Amygdala (tissue), 56 donors: ENCODE measurements at places on chromosomes 3 and 15.

GRCh38 chr3:105466495-105467404, 100.0 kb downstream of the ALCAM start:
- no peak for DNase-seq

DNA sequence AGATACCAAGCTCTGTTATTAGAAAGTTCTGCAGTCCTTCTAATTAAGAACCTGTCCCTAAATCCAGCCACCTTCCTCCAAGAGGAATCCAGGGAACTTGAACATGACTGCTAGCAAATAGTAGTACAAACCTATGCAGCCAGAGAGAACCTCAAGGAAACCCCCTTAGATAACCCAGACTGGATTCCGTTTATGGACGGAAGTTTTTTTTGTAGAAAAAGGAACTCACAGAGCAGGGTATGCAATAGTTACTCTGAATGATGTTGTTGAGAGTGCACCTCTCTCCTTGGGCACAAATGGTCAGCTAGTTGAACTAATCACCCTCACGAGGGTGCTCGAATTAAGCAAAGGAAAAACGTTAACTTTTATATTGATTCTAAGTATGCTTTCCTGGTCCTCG, 40.8 kb downstream of the TM4SF18 start:
- no peak for DNase-seq

- DNase-seq, result no peak
Measured at GRCh38 chr3:190319660-190320059, 2.6 kb downstream of the CLDN1 start.

- DNase-seq, result no peak
Measured at GRCh38 chr3:190120269-190121060, at the start of gene P3H2. TSS of gene P3H2 (minus strand) at chr3:190120897. CDS start at chr3:190120731, 166 bp downstream.

DNA sequence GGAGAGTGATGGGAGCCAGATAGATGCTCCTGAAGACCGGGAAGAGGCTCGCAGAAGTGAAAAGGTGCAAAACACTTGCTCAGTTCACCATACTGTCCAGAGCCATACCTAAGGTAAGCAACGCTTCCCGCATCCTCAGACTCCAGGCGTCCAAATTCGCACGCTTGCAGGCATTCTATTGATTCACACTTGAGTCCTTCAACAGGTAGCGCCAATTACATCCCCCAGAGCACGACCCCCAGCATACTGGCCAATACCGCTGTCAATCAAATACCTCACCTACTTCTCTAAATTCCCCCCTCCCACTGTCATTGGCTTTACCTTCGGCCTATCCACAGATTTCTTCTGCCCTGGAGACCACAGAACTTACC, 361 bp upstream of the STXBP5L start:
- DNase-seq, result no peak

- DNase-seq, result no peak
Measured at GRCh38 chr15:26179906-26180305, 316.8 kb upstream of the ATP10A start.

GRCh38 chr3:43198791-43199644, 87.3 kb upstream of the SNRK start:
- no peak for DNase-seq

DNA sequence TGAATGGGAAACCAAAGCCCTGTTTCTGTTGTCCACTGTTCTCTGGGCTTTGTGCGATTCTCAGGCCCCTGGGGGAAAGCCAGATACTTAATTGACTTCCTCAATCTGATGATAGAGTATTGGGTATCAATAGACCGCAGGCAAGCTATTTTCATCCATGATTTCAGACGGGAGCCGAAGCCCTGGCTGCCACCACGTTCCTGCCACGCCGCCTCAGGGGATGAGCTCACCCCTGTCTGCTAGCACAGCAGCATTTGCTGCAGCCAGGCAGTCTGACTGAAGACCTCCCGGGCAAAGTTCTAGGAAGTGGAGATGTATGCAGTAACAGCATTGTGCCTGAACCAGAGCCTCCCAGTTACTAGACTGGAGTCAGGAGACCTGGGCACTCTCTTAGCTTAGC, 69.8 kb downstream of the ISG20 start:
- no peak for DNase-seq

DNA sequence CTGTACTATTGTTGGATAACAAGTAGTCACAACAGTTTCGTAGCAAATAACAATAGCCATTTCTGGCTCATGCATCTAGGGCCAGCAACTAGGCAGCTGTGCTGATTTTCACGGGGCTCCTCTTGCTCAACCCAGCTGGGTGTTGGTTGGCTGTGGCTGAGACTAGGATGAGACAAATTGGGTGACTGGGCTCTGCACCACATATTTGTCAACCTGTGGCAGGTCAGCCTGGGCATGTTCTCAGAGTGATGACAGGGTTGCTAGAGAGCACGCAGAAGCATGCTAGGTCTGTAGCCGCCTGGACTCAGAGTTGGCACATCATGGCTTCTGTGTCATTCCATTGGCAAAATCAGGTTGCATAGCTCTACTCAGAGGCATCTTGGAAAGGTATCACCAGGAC, 175.9 kb downstream of the OTOL1 start:
- no peak for DNase-seq

- no peak for DNase-seq
Measured at GRCh38 chr15:87268675-87269074, 987.9 kb downstream of the NTRK3 start.

GRCh38 chr15:49415638-49416037, 7.4 kb upstream of the FGF7 start:
- DNase-seq, result no peak

DNA sequence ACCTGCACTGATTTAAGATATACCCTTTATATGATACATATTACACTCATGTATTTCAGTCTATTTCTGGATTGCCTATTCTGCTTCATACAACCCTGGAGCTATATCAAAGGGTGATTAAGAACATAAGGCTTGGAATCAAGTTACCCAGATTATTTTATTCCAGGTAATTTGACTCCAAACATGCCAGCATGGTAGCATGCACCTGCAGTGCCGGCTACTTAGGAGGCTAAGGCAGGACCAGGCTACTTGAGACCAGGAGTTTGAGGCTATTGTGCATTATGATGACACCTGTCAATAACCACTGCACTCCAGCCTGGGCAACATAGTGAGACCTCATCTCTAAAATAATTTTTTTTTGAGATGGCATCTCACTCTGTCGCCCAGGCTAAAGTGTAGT, 50.4 kb upstream of the NEO1 start:
- DNase-seq, result no peak

- DNase-seq, result no peak
Measured at GRCh38 chr3:195822131-195822696, 10.5 kb upstream of the MUC4 start.

DNA sequence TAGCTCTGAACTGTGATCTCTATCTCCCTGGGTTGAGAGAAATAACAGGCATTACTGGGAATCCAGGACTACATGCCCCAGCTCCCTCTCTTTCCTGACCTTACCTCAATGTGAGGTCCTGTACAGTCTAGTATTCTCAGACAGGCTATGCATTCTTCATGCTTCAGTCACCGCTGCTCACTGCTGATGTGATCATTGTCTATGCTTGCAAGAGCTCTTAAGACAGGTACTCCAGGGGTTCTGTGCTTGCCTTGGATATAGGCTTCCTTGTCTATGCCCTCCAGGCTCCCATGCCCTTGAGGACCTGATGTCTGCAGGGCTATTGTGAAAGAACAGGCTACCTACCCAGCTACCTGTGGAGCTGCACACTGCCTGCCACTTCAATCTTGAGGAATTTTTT, 183.6 kb downstream of the MBNL1 start:
- no peak for DNase-seq

- DNase-seq, result no peak
Measured at GRCh38 chr3:107068980-107069379, 308.3 kb upstream of the CCDC54 start.

DNA sequence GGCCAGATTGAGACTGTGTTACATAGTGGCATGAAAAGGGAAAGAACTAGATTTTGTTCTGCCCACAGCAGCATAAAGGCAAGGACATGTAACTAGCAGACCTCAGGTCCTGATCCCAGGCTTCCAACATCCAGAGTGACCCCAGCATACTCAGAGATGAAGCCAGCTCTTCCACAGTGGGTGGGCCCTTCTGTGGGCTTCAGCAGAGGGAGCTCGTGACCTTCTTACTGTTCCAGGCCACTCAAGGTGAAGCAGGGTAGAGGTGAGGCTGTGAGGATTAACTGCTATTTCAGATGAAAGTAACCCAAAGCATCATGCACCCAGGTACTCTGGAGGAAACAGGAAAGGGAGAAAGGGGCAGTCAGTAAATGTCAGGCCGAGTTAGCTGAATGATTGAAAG, 905 bp upstream of the SLC24A1 start:
- no peak for DNase-seq

GRCh38 chr3:28903171-28903601, 377.7 kb upstream of the RBMS3 start:
- DNase-seq, result no peak

GRCh38 chr15:100330629-100331215, 11.1 kb downstream of the ADAMTS17 start:
- no peak for DNase-seq
